Activated CD8-positive, alpha-beta T cell treated with anti-CD3 and anti-CD28 coated beads, Interleukin-2, amount 10 ng/mL, durations not matched to agents 7 days and 5 days (primary cell): ENCODE measurements at places on chromosomes 3 and 15.

DNA sequence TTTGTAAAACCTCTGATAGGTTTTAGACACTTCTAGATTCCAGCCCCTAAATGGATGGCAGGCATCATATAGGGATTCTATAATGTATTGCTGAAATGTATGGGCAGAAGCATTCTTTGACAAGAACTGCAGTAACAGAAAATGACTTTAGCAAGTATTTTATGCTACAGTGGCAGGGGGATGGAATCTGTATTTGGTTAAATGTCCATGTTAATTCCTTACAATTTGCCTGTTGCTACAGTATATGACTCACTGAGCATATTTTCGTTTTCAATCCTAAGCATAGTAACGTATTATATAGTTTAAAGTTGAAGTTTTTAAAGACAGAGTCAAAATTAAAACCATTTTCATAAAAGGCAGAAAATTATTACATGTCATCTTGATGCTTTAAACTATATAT lies 150.1 kb downstream of the MEX3B start:
- no peaks in the 10 kb centered on the region for H3K27me3 ChIP-seq
- no peak overlapping the region for H3K4me3 ChIP-seq
- no peaks in the 10 kb centered on the region for H3K36me3 ChIP-seq
- DNase-seq = no peak
- H3K27ac ChIP-seq = no peak overlapping the region

DNA sequence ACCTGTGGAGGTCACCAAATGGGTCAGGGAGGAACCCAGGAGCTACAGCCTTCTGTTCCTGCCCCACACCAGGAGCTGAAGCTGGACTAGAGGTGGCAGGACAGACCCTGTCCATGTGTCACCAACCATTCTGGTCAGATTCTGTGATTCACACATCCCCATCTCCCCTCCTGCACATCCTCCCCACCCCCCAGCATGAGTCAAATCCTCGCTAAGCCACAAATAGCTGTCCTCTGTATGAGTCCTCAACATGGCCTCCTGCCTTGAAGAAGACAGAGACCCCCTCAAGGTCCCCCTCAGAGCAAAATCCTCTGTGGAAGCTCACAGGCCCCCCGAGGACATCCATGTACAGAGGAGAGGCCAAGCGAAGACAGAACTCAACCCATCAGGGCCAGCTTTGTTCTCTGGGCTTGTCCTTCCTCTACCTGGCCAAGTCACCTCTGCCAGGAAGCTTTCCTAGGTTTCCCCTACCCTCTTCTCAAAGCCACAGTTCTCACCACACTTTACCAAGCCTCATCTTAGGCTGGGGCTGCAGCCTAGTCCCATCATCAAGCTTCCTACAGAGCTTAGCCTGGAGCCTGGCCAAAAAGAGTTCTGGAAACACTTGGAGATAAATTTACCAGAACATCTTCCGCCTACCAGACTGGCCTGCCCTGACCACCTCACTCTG lies 17.1 kb downstream of the CACNA2D2 start:
- no peak overlapping the region for H3K27ac ChIP-seq
- H3K36me3 ChIP-seq = no peaks in the 10 kb centered on the region
- DNase-seq = no peak
- H3K27me3 ChIP-seq = no peaks in the 10 kb centered on the region
- H3K4me3 ChIP-seq = no peak overlapping the region
- peaks cover 22% of the 10 kb centered on the region for H3K4me1 ChIP-seq

DNA sequence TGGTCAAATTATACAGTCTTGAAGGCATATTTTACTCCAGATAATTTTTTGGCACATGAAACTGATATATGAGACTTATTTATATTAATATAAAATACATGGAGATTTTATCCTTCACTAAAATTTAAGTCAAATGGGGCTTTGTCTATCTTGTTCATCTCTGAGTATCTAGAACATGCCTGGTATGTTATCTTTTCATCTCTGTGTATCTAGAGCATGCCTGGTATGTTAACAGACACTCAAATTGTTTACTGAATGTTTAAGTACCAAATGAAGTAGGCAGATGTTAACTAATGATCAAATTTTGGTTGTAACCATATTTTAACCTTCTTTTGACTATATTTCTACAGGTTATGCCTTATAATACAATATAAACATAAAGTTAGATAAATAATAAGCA lies 7.7 kb downstream of the GTF2A2 start:
- no peak overlapping the region for H3K4me3 ChIP-seq
- DNase-seq = no peak
- no peak overlapping the region for H3K27ac ChIP-seq

DNA sequence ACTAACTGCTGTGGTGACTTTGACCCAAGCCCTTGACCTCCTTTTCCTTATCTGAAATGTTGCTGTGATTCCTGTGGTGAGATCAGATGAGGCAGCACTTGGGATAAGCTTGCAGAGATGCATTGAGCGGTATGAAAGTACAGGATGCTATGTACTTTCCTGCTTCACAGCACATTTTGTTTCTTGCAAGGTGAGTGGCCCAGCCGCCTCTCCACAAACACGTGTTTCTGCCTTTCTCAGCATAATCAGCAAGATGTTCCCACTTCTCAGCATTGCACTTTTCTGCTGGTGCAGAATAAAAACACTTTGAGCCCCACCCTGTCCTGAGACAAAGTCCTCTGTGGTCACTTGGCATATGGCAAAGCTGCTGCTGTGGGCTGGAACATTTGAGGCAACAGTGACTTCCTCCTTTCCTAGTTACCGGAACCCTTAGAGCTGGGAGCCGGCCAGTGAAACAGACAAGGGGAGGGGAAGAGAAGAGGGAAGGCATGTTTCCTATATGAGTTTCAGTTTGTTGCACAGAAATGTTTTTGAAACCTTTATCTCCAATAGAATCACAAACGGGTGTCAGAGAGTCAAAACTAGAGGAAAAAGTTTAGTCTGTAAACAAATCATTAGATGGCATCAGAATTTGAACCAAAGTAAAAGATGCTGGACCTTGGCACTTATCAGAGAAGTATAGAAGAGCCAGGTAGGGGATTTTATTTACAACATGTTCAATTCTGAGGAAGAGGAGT lies 5.0 kb downstream of the NUDT16 start:
- H3K27me3 ChIP-seq = no peaks in the 10 kb centered on the region
- peaks cover 22% of the 10 kb centered on the region for H3K4me1 ChIP-seq
- H3K4me3 ChIP-seq = no peak overlapping the region
- H3K36me3 ChIP-seq = peaks cover 7% of the 10 kb centered on the region
- H3K27ac ChIP-seq = no peak overlapping the region

- no peaks in the 10 kb centered on the region for H3K36me3 ChIP-seq
- DNase-seq = peak; percentile 28
- peaks cover 12% of the 10 kb centered on the region for H3K4me1 ChIP-seq
- H3K27me3 ChIP-seq = peaks cover 21% of the 10 kb centered on the region
- H3K4me3 ChIP-seq = peak within 1 kb of the TSS; percentile 74
Measured at GRCh38 chr15:22980189-22981050, at the start of gene CYFIP1. CYFIP1 (minus strand) TSS chr15:22980368; CDS start chr15:22947285, 33,083 bp downstream.

DNA sequence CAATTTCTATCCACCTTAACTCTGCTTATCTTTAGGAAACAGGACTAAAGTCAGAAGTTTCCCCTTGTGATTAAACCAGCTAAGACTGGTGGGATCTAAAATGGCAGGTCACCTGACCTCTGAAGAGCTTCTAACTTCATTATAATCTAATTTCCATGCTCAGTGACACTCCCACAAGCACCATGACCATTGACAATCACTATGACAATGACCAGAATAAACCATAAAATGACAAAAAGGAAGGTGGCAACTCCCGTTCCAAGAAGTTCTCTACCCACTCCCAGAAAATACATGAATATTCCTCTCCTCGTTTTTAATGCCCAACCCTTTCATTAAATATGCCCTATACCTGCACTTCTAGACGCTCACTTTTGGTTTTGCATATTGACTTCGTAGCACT lies 471.2 kb upstream of the CCDC54 start:
- no peaks in the 10 kb centered on the region for H3K27me3 ChIP-seq
- no peaks in the 10 kb centered on the region for H3K36me3 ChIP-seq
- no peak for DNase-seq
- no peak overlapping the region for H3K27ac ChIP-seq
- H3K4me1 ChIP-seq = no peaks in the 10 kb centered on the region
- H3K4me3 ChIP-seq = no peak overlapping the region

DNA sequence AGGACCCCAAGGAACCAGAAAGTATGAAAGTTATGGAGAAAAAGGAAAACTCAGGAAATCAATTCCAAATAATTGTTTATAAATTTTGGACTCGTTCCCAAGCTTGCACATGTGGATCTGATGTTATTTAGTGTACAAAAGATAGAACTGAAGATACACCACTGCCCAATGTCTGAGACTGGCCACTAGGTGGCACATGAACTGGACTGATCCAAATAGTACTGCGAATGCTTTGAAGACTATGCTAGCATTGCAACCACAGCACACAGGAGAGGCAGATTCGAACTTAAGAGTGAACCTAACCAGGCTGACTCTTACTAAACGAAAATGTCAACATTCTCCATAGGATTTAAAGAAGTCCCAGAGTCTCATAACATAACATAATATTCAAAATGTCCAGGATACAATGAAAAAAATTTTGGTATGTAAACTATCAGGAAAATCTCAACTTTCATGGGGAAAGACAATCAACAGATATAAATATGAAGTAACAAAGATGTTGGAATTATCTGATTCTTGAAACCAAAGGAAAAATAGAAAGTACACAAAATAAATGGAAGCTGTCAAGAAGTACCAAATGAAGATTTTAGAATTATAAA lies 596.7 kb downstream of the FGF12 start:
- H3K36me3 ChIP-seq = no peaks in the 10 kb centered on the region
- no peak overlapping the region for H3K4me3 ChIP-seq
- no peaks in the 10 kb centered on the region for H3K27me3 ChIP-seq
- H3K27ac ChIP-seq = no peak overlapping the region
- peak; percentile 23 for DNase-seq
- H3K4me1 ChIP-seq = no peaks in the 10 kb centered on the region

GRCh38 chr3:161914703-161915417 lies 418.3 kb downstream of the OTOL1 start:
- H3K4me3 ChIP-seq = no peak overlapping the region
- H3K4me1 ChIP-seq = no peaks in the 10 kb centered on the region

- H3K4me1 ChIP-seq = no peaks in the 10 kb centered on the region
- H3K27ac ChIP-seq = no peak overlapping the region
- no peaks in the 10 kb centered on the region for H3K36me3 ChIP-seq
- no peak for DNase-seq
Measured at GRCh38 chr3:191889756-191890155, 428.8 kb downstream of the PYDC2 start.

- H3K4me3 ChIP-seq = no peak overlapping the region
- H3K4me1 ChIP-seq = peaks cover 61% of the 10 kb centered on the region
- H3K27me3 ChIP-seq = no peaks in the 10 kb centered on the region
- peak overlapping the region; percentile 77 for H3K27ac ChIP-seq
- DNase-seq = peak; percentile 35
Measured at GRCh38 chr3:172530101-172530561, 6.9 kb upstream of the TNFSF10 start.

GRCh38 chr15:93033434-93034045 lies 55.5 kb downstream of the RGMA start:
- peaks cover 2% of the 10 kb centered on the region for H3K27me3 ChIP-seq
- H3K36me3 ChIP-seq = no peaks in the 10 kb centered on the region
- peaks cover 17% of the 10 kb centered on the region for H3K4me1 ChIP-seq
- DNase-seq = no peak
- no peak overlapping the region for H3K27ac ChIP-seq

DNA sequence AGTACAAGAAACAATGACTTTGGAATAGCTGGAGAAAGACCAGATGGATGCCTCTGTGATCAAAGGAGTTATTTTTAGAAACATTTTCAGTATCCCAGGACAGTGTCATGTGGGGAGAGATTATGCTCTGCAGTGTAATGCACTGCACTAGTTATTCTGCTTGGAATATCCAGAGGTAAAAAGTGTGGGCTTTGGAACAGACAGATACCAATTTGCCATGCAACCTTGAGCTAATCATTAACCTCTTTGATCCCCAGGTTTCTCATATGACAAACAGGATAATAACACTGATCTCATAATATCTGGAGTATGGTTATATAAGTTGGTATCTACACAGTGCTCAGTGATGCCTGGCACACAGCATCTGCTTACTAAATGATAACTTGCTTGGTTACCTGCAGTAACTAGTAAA lies 12.2 kb upstream of the SLC7A14 start:
- no peaks in the 10 kb centered on the region for H3K4me1 ChIP-seq
- no peaks in the 10 kb centered on the region for H3K36me3 ChIP-seq
- no peak overlapping the region for H3K27ac ChIP-seq
- no peaks in the 10 kb centered on the region for H3K27me3 ChIP-seq

- H3K27me3 ChIP-seq = no peaks in the 10 kb centered on the region
- DNase-seq = no peak
- H3K36me3 ChIP-seq = peaks cover 48% of the 10 kb centered on the region
- H3K4me1 ChIP-seq = peaks cover 3% of the 10 kb centered on the region
Measured at GRCh38 chr3:197283045-197283444, 15.4 kb downstream of the DLG1 start.

DNA sequence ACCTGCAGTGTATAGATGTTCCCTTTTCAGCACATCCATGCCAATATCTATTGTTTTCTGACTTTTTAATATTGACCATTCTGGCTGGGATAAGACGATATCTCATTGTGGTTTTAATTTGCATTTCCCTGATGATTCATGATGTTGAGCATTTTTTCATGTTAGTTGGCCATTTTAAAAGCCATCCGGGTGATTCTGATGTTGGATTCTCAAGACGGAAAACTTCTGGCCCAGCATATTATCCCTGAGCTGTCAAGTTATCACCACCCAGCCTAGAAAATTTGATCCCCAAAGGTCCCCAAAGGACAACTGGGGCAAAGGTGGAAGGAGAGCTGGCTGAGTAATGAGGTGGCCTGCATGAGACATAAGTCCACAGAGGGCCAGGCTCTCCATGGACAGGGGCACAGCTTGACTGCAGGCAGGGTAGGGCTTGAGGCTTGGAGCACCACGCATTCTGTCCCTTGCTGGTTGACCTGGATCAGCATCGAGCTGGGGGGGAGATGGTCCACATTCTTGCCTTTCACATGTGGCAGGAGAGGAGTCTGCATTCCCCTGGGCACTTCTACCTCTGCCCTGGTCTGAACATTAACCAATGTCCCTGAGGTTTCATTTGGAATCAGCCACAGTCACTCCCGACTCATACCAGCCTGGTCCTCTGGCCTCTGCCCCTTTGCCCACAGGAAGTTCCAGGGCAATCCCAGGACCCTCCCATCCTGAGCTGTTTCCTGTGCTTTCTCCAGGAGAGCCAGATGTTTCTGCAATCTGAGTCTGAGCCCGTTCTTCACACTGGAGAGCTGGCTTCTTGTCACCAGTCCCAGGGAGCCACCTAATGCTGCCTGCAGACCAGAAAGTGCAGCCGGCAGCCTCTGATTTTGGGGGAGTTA lies 69.2 kb downstream of the ISG20 start:
- no peak overlapping the region for H3K27ac ChIP-seq
- no peak for DNase-seq
- no peaks in the 10 kb centered on the region for H3K36me3 ChIP-seq
- no peak overlapping the region for H3K4me3 ChIP-seq
- H3K27me3 ChIP-seq = peaks cover 52% of the 10 kb centered on the region

- H3K27me3 ChIP-seq = no peaks in the 10 kb centered on the region
- H3K4me3 ChIP-seq = no peak overlapping the region
- H3K36me3 ChIP-seq = peaks cover 40% of the 10 kb centered on the region
- H3K27ac ChIP-seq = no peak overlapping the region
- no peak for DNase-seq
Measured at GRCh38 chr15:50289749-50290148, 24.2 kb upstream of the HDC start.
